GM18507 (cell line): ENCODE measurements at places on chromosomes 11 and 22.

DNA sequence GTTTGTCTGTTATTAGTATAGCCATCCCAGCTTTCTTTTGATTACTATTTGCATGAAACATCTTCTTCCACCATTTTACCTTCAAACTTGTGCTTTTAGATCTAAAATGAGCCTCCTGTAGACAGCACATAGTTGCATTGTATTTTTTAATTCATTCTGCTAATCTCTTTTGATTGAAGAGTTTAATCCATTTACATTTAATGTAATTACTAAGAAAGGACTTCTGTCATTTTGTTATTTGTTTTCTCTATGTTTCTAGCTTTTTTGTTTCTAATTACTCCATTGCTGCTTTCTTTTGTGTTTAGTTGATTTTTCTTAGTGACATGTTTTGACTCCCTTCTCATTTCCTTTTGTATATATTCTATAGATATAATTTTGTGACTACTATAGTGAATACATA, 43.7 kb upstream of the ZBTB44 start:
- no peak for DNase-seq

DNA sequence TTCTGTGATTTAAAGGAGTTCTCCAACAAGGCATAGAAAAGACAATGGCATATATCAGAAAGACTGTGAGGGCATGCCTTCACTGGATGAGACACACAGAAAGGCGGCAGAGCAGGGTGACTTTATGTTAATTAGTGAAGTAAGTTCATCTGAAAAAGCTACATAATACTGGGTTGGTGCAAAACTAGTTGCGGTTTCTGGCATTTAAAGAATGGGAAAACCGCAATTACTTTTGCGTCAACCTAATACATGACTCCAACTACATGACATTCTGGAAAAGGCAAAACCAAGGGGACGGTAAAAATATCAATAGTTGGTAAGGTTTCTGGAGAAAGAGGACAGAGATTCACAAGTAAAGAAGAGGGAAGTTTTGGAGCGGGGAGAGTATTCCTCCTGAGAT, 5.1 kb downstream of the RFPL1 start:
- no peak for DNase-seq

DNA sequence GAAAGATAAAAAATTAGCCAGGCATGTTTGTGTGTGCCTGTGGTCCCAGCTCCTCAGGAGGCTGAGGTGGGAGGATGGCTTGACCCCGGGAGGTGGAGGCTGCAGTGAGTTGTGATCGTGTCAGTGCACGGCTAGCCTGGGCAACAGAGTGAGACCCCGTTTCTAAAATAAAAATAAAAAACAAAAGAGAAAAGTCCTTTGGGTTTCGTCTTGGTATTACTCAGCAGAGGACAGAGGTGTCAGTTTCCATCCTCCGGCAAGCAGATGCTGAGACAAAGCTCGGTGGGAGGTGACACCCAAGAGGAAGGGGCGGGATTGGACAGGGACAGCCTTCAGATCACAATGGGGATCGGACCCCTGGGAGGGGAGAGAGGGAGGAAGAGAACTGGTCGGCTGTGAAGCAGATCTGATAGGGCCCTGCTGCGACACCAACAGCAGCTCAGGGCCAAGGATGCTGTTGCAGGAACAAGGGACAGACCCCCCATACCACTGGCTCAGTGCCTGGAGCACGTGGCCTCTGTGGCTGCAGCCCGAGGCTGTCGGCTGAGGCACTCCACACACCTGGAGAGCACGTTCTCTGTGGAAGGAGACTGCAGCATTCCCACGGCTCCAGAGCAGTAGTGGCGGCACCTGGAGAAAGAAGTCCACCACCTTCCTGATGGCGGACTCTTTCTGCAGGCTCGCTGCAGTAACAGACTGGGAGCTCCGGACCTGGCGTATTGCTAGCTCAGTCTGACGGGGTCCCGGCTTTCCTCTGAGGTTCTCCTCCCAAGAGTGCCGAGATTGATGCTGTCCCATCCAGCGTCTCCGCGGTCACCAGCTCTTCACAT, 5.2 kb upstream of the BID start:
- peak; percentile 67 for DNase-seq

DNA sequence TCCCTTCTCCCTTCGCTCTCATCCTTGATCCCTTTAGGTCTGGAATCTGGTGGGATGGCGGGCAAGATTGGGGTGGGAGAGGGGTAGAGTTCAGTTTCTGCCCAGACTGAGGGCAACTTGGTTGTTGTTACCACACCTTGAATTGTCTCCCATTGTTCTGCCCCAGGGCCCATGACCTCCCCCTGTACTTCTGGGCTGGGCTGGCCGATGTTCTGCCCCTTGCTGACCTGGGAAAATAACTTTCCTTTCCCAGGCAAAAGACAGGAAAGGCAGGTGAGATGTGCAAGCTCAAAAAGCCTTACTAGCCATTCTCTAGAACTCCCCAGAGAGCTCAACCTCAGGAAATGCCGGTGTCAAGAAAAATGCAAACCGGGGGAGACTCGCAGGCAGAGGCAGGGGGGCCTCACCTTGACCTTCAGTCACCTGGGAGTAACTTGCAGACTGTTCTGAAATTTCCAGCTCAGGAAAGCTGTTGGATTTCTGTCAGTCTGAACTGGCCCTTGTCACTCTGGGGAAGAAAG, 32.4 kb upstream of the EIF3D start:
- DNase-seq = no peak

DNA sequence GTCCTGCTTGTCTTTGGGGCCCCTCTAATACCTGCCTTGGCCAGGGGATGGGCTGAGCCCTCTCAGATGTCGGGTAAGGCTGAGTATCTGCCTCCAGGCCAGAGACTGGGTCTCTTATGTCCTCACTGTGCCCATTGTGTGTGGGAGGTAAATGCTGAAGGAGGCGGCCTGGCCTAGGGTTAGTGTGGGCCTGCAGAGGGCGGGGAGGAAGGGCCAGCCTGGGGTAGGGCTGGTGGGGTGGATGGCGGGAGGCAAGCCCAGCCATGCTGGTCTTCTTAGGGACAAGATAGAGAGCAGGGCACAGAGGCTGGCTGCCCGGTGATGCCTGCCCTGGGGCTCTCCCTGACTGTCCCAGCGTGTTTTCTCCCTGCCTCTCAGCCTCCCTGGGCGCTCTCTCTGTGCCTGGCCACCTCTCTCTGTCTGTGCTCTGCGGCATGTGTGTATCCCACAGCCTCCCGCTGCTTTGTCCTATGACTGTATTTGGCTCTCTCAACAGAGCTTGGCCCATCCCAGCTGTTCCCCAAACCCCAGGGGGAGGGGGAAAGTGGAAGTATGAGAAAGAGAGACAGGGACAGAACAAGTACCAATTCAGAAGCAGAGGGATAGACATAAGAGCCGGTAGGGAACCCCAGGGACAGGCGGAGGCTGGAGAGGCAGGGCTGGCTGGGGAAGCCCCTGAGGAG, 57.0 kb downstream of the PDE2A start:
- no peak for DNase-seq

GRCh38 chr22:40425082-40425481, 54.7 kb downstream of the SGSM3 start:
- no peak for DNase-seq

DNA sequence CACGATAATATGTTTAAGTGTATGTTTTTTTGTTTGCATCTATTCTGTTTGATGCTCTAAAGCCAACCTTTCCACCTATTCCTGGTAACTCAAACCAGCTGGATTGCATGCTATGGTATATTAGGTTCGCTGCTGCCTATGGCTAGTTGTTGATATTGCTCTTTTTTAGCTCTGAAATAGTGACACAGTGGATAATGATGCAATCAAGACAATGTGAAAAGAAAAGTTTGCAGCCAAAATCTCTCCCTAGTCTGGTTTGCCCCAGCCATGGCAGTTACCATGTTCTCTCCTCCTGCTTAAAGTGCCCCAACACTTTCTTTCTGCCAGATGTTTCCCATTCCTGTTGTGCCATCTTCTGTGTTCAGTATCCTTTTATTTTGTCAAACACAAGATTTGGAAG, 269.7 kb downstream of the DYNC2H1 start:
- no peak for DNase-seq

DNA sequence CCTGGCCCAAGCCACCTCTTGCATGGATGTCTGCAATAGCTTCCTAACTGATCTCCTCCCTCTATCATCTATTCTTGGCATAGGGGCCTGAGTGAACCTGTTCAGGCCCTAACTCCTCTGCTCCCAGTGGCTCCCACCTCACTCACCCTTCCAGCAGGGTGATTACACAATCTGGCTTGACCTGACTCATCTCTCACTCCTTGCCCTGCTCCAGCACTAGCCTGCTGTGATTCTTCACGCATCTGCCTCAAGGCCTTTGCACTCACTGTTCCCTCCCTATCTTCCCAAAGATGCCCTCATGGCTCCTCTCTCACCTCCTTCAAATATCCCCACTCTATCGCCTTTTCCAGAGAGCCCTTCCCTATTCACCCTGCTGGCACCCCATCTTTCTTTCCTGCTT, 10.5 kb downstream of the SCN4B start:
- DNase-seq = no peak

GRCh38 chr11:64289002-64289564, 2.0 kb upstream of the KCNK4 start:
- DNase-seq = no peak

DNA sequence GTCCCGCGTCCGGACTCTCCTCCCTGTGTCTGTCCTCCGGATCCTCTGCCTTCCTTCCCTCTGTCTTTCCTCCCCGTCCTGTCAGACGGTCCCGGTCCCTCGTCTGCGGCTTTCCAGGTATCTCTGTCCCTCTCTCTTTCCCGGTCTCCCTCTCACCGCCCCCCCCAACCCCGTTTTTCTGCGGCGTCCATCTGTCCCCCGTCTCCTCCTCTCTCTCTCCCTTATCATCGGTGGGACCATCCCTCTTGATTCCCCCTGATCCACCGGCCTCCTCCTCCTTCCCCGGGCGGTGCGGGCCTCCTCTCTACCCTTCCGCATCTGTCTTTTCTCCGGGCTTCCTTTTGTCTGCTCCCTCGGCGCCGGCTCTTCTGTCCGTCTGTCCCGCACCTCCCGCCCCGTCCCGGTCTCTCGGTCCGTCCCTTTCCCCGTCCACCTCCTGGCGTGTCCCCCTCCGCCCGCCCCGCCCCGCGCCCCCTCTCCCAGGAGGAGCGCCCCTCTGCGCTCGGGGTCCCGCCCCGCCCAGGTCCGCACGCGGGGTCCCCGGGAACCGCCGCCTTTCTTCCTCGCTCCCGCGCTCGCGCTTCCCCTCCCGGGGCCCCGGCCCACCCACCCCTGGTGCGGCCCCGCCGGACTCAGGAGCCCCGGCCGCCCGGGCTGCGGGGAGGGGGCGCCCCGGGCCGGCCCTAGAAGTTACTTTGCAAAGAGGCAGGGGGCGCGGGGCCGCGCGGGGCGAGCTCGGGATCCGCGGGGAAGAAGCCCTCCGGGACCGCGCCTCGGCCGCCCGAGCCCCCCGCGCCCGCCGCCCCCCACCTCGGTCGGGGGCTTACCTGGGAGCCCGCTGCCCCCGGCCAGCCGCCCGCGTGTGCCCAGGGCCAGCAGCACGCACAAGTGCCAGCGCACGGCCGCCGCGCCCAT, 568 bp downstream of the SCUBE1 start:
- no peak for DNase-seq

DNA sequence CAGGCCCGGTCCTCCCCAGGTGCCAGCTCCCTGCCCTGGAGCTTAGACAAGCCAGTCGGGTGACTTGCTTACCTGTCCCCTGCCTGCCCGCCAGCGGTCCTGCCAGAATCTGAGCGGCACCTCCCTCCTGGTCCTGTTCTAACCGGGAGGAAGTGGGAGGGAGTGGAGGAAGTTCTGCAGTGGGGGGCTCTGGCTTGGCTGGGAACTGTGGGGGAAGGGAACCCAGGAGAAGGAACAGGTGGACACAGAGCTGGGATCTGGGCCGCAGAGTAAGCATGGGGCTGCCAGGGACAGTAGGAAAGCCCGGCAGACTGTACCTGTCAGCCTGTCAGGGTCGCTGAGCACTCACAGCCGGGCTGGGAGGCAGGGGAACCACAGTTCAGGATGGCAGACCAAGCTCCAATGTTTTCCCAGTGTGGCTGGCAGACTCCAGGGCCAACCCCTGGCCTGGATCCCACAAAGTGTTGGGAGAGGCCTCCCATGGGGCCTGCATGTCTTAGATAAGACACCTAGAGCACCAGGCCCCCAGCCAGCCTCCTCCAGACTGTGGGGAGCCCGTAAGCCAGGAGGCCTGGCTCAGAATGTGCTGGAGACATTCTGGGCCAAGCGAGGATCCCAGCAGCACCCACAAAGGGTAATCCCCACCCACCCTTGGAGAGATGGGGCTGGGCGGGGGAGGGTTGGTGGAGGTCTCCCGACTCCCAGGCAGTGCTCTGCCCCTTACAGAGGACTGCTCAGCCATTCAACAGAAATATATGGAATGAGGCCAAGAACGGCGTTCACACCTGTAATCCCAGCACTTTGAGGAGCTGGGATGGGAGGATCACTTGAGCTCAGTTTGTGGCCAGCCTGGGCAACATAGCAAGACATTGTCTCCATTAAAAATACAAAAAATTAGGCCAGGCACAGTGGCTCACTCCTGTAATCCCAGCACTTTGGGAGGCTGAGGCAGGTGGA, 2.3 kb downstream of the CYB5R3 start:
- DNase-seq = no peak

- DNase-seq = no peak
Observed at GRCh38 chr22:19199479-19199878, 20.9 kb upstream of the SLC25A1 start.

DNA sequence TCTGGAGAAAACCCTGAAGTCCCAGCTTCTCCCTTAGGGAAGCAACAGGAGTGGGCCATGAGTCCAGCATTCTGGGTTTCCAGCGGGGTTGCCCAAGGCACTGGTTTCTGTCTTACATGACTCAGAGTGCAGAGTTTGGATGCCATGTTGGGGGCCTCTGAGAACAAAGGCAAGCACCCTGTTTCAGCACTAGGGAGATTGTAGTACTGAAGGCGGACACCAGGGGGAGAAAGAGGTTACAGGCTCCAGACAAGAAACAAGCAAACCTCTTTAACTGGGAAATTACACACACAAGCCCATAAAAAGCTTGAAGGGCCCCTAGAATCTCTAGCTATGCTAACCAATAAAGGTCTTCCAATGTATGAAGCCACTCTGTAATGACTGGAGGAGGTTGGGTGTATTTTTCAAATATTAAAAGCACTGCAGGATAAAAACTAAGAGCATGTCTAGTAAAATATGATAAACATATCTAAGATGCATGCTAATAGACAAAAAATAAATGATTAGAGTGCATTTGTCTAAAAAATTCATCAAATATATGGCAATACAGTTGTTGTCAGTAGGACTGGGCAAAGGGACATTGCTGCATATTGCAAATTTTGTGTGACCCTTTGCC, 7.1 kb downstream of the MS4A6E start:
- DNase-seq = no peak

GRCh38 chr11:61626580-61627380, 45.9 kb upstream of the SYT7 start:
- DNase-seq = no peak

GRCh38 chr11:122709039-122709760, 53.7 kb downstream of the UBASH3B start:
- DNase-seq = no peak
